A549 treated with ZK216348 at 1 μM for 4 hours (cell line): ENCODE measurements at places on chromosomes 12 and 14. TPM values are rescaled to one million over a fixed set of nuclear protein-coding genes. Genes with fewer than 3 reads are reported as not detected.

Gene TAS2R19
- total RNA-seq: 0.19 TPM in 1 of 5 replicates, not detected in the others

Gene DTX1
- total RNA-seq: 0.27 to 1.2 TPM (median 0.40 TPM) in 5 replicates

Gene PAX9
- 2.6 to 3.7 TPM (median 2.8 TPM) in 5 replicates for total RNA-seq

Gene PRPH
- 0.92 to 2.1 TPM (median 1.6 TPM) in 5 replicates for total RNA-seq

Gene BMP4
- total RNA-seq: 1.2 to 2.9 TPM (median 2.7 TPM) in 5 replicates

Gene LIN52
- 3.0 to 5.7 TPM (median 4.8 TPM) in 5 replicates for total RNA-seq

Gene KRT71
- total RNA-seq: not detected in 5 replicates

Gene RPL6
- total RNA-seq: 1,955 to 3,231 TPM (median 2,100 TPM) in 5 replicates

Gene LRRC10
- total RNA-seq: not detected in 5 replicates

Gene CACNA1C
- total RNA-seq: 0.09 to 0.11 TPM in 2 of 5 replicates, not detected in the others

Gene DPPA3
- not detected in 5 replicates for total RNA-seq

Gene DAO
- not detected in 5 replicates for total RNA-seq

Gene FRMD6
- total RNA-seq: 24.3 to 41.9 TPM (median 35.7 TPM) in 5 replicates

Gene HAL
- total RNA-seq: 0.21 to 0.43 TPM (median 0.38 TPM) in 5 replicates

Gene CCDC184
- total RNA-seq: 2.1 to 3.8 TPM (median 3.6 TPM) in 5 replicates

Gene GLIPR1L2
- total RNA-seq: 0.12 to 0.22 TPM (median 0.12 TPM) in 3 of 5 replicates, not detected in the others

Gene PLEKHD1
- total RNA-seq: 0.05 TPM in 2 of 5 replicates, not detected in the others

Gene TMCC3
- 0.83 to 1.6 TPM (median 1.4 TPM) in 5 replicates for total RNA-seq

Gene TNS2
- 26.9 to 52.9 TPM (median 44.2 TPM) in 5 replicates for total RNA-seq

Gene SIRT4
- total RNA-seq: 0.66 to 1.6 TPM (median 0.98 TPM) in 5 replicates

Gene CD69
- total RNA-seq: not detected in 5 replicates
